GM20000 (cell line): ENCODE measurements at places on chromosomes 5 and 9.

- no peak for DNase-seq
These were observed 71.3 kb downstream of the SH3TC2 start for GRCh38 chr5:148991566-148991965.

DNA sequence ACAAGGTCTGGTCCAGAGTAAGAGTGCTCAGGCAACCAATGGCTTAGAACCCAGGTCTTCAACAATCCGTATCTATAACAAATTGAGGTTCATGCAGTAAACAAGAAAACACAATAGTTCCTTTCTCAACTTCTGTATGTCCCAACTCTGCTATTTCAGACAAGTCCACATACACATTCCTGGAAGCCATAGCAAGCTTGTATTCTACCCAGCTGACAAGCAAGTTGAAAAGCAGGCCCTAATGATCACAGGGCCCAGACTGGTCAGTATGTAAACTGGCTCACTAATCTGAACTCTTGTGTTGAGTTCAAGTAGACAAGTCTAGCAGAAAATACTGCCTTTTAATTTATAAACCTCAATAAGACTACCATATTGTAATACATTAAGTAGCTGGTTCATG lies 26.9 kb downstream of the FNIP1 start:
- no peak for DNase-seq

DNA sequence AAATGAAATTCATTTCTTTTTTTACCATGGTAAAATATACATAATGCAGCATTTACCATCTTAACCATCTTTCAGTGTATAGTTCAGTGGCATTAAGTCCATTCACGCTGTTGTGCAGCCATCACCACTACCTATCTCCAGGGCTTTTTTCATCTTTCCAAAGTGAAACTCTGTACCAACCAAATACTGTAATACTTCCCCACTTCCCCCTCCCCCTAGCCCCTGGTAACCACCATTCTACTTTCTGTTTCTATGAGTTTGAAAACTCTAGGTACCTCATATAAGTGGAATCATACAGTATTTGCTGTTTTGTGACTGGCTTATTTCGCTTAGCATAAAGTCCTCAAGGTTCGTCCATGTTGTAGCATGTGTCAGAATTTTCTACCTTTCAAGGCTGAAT lies 23.4 kb downstream of the SPAAR start:
- DNase-seq, result no peak

DNA sequence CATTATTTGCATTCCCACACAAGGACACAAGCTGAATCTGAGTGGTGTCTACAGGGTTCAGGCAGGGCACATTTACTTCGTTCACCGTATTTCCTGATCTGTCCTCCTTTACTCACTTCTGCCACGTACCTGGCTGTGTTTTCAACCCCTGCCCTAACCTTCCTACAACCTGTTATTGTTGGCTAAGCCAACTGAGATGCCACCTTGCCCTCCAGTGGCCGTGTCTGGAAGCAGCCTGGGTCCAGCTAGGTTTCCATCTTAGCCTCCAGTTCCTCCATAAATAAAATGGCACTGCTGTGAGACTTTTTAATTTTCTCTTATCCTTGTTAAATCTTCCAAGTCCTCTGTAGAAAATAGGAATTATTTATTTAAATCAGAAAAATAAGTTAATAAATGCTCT lies 64.8 kb downstream of the ATP10B start:
- DNase-seq, result peak; percentile 9

DNA sequence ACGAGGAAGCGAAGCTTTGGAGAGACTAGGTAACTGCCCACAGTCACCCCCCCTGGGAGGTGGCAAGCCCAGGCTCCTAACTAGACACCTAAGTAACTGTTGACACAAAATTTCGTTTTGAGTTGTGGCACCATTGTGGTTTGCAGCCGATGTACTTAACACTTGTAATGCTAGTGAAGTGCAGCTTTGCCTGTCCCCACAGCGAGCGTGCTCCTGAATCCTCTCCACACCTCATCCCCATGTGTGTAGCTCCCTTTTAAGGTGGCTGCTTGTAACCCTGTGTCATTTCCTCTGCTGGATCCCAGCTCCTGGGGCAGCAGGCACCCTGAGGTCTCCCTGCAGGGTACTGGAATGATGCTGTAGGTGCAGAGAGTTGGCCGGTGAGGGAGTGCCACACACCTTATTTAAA lies 114.9 kb downstream of the TRIO start:
- no peak for DNase-seq

DNA sequence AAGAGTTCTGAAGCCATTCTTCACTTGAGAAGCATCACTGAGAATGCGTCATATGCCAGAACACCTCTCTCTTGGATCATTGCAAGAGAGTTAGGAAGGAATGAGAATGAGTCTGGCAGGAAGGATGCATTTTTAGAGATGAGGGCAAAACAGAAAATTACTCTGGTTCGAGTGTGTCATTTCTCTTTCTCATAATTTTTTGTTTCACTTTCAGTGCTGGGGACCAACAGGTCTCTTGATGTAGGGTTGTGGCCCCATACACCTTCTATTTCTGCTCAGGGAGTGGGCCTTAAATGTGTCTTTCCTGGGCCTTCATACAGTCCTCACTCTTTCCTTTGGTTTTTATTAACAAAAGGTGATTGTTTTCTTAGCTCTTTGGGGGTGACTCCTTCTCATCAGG lies 302.4 kb downstream of the NR3C1 start:
- DNase-seq, result peak; percentile 65

GRCh38 chr5:58327289-58327688 lies 132.6 kb downstream of the PLK2 start:
- no peak for DNase-seq

DNA sequence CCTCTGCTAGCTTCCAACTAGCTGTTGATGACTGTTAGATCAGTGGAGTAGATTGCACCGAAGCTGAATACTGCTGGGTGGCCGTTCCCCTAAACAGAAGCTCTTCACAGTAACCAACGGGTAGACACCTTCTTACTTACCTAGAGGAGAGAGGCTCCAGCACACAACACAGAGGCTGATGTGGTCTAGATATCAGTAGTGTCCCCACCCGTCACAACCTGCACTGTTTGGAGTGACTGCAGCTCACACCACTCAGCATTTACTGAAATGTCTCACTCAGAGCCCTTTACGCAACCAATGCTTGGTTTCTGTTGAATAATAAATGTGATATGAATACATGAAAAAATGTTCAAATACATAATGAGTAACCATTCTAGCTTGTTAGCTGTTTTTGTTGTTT lies 5.3 kb downstream of the TMEM174 start:
- DNase-seq, result no peak
